ENCODE measurements at places on chromosomes 4 and X.

DNA sequence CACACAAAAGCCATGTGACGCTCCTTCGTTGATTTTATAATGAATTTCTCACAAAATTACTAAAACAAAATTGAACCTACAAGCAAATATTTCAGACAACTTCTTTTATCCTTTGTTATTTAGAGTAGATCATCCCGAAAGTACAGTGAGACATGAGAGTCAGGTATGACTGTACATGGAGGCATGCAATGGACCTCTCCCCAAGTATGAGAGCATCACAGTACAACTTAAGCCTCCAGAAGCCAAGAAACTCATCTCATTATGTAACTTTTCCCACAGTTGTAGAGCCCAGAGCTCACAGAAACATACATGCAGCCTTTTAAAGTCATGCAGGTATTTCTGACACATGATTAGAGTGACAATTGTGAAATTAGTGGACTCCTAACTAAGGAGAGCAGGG is 167.7 kb downstream of the PAPSS1 start:
- DNase-seq, result no peak

- no peak for DNase-seq
Measured at GRCh38 chrX:47579537-47579936, 2.7 kb upstream of the TIMP1 start.

DNA sequence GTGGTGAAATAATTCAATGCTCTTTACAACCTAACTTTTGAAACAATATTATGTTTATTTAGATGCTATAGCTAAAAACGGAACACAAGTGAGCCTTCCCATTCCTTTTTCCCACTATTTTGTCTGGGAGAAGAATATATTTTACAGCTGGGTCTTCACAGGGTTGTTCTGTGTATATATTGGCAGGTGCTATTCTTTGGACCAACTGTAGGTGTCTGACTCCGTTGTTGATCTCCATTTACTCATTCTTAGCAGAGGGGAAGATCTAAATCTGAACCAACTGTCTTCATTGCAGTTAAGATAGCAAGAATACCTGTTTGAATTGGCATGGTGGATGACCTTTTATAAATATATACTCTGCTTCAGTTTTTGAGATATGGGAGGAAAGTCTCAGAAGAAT is 257.4 kb downstream of the CFAP299 start:
- DNase-seq, result no peak

DNA sequence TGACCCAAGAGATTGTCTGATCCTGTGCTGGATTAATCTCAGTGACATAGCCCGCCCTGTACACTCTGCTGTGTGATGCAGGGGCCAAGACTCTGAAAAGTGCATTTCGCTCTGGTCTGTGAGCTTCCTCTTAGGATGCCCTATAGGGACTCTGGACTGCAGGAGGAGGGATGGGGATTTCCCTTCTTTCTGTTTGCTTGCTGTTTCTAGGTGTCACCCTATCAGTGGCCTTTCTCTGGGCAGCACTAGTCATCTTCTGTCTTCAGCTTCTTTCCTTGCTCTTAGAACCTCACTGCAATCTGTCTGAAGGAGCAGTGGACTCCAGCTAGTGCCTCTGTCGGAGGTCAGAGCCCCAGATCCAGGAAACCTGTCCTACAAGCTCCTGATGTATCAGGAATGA is 34.5 kb upstream of the SCRG1 start:
- DNase-seq, result no peak
